ENCODE measurements at places on chromosomes 7 and 10.

DNA sequence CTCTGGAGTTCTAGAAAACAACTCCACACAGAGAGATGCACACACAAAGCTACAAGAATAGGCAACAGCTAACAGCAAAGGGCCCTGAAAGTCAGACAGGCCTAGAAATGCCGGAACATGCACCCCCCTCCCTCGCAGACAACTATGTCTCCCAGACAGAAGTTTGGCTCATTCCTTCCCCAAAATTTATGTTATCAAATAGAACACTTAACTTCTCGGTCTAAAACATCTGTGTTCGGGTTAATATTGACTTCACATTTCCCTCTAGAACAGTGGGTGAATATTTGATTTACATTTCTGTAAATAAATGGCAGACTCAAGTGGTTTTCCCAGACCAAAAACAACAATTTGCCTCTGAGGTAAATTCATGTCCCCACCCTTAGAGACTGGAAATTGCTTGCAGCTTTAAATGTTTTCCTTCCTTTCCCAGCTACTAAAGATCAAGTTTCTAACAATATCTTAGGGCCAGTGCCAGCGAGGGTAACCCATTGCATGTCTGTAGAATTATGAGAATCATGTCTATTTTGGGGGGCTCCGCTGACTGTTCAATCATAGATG is 92.5 kb upstream of the INHBA start:
- DNase-seq: no peak

DNA sequence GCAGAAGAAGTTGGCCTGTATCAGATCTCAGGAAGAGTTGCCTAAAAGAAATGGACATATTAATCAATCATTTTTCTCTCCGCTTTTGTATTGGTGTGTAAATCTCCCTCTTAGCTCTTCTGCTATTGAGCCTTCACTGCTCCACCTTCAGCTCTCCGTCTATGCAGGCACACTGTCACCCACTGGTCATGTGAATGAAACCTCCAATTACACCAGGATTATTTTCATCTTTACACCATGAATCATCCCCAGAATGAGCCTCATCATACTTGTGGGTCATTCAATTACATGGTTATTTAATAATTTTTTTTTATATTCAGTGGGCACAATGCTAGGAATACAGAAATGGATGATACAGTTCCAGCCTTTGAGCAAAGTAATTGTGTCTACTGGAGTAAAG is 92.6 kb downstream of the LRRC4 start:
- no peak for DNase-seq

- peak; percentile 73 for DNase-seq
Measured at GRCh38 chr10:4450981-4451908, 374.8 kb upstream of the AKR1E2 start.

DNA sequence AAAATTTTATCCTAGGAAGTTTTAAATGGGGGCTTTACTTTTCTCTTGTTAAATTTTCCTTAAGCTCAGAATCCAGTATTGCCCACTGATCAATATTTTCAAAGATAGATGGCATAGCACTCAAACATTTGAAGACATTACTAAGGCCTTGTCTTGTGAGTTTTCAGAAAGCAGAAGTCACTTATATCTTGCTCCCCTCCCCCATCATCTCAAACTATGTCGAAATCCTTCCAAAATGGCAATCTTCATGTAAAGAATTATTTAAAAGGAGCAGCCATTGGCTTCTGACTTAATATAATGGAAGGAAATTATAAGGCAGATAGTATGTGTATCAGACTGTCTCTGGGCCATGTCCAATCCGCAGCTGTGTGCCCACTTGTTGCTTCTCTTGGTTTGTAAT is 553.5 kb upstream of the C7orf33 start:
- DNase-seq: no peak

DNA sequence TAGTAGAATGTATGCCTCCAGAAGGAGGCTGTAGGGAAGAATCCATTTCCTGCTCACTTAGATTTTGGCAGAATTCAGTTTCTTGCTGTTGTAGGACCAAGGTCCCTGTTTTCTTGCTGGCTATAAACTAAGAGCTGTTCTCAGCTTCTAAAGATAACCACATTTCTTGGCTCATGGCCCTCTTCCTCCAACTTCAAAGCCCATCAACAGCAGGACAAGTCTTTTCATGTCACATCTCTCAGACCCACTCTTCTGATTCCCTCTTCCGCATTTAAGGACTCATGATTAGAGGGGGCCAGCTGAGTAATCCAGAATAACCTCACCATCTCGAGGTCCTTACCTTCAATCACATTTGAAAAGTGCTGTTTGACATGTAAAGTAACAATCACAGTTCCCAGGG is 8.2 kb upstream of the LSM8 start:
- DNase-seq: no peak

- DNase-seq: no peak
Measured at GRCh38 chr10:129133856-129134255, 333.2 kb upstream of the MGMT start.

- no peak for DNase-seq
Measured at GRCh38 chr10:69172241-69172982, 7.6 kb upstream of the SUPV3L1 start.

- DNase-seq: no peak
Measured at GRCh38 chr7:100115026-100115425, 4.1 kb downstream of the TAF6 start.

- no peak for DNase-seq
Measured at GRCh38 chr7:159121068-159121467, 23.6 kb downstream of the VIPR2 start.

- DNase-seq: no peak
Measured at GRCh38 chr10:78982726-78983125, 86.0 kb upstream of the ZMIZ1 start.
